ENCODE measurements at places on chromosomes 5 and 9.

- DNase-seq = no peak
Measured at GRCh38 chr9:121896545-121896943, 196.6 kb downstream of the TTLL11 start.

DNA sequence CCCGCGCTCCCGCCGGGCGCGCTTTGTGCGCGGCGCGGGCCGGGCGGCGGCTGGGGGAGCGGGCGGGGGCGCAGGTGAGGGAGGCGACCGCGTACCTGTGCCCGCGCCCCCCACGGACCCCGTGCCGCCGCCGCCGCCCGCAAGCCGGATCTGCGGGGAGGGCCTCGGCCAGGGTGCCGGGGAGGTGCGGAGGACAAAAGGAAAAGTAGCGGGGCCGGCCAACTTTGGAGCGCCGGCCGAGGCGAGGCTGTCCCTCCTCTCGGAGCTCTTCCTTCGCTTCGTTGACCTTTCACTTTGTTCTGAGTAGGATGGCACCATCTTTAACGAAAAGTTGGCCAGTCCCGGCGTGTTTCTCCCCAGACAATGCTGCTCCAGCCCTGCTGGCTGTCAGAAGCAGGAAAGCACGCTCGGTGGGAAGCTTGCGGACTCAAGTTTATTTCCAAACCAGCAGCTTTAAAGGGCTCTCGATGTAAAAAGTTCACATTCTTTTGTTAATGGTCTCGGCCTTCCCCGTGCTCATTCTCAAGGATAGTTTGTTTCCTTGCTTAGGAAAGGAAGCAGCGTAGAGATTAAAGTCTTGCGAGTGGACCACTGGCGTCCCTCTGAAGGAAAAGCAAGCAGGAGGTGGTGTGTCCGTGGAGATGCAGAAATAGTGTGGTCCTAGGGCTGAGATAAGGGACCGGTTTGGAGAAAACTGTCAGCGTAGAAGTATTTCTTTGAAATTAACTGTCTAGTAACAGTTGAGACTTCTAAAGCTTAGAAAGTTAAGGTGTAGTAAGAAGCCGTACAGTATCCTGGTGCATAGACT is 639 bp downstream of the EHMT1 start:
- peak; percentile 37 for DNase-seq

- DNase-seq = no peak
Measured at GRCh38 chr5:149770236-149770635, 40.1 kb downstream of the PPARGC1B start.

DNA sequence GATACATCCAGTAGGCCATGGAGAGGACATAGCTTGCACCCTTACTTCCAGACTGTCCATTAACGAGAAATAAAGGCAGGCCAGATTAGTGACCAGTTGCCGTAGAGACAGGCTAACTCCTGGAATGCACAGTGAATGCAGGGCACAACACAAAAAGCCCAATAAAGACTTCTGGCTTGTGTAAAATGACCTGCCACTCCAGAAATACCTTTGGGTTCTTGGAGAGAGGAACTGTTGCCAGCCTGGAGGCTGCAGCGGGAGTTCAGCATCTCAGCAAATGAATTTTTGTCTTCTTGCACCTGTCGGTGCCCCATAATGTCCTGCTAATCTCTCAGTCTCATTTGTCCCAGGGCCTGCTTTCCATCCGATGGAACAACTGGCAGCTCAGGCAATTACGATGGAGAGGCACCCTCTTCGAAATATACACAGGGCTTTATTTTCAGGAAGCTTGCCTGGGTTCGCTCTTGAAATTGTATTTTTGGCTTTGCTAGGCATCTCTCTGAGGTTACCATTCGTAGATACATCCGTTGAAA is 538.8 kb upstream of the ZNF462 start:
- DNase-seq = no peak

DNA sequence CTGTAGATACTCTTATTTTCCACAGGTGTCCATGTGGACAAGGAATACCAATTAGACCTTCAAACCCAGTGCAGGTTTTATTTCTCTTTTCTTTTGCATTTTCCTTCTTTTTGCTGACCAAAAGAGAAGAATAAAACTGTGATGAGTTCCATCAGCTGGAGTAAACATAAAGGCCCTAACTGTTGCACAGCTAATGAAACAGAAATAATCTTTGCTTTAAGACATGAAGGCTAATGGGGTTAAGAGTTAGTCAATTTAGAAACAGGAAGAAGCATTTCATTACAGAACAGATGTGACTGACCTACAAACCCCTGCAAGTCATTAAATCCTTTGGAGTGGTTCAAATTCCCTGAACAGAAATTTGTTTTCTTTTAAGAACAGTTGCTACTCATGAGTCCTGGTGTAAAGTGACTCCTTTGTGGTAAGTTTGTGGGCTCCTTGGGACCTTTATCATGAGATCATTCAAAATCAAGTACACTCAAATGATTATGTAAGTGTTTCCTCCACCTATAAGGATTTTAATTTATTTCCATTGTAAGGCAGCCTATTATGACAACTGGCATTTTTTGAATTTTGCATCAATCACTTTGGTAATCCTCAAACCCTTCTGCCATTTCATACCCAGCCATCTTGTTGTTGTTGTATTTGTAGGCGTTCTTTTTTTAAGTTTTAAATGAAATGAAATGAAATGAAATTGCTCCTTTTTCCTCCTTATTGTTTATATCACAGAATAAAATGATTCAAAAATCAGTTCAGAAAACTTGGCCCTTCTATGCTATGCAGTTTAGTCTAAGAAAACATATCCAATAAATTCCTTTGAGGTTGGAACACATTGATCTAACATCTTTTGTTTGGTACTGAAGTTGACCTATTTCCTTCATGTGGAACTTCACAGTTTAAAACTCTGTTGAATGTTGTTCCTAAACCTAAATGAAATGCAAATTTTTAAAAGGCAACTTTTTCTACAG is 1.3 kb downstream of the MINAR2 start:
- no peak for DNase-seq

- no peak for DNase-seq
Measured at GRCh38 chr9:22005021-22005701, 3.9 kb downstream of the CDKN2B start.

DNA sequence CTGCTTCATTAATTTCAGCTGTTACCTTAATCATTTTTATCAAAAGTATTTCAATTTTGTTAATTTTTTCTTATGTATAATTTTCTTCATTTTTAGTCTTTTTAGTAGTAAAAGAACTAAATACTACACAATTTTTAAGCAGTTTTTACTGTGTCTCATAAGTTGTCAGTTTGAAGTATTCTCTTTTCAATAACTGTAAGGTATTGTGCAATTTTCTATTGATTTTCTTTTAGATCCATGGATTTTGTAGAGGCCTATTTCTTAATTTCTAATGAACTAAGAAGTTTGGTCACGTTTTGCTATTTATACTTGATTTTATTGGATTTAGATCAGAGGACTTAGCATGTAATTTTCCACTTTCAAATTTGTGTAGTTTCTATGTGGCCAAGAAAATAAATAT is 207.7 kb upstream of the PRR16 start:
- no peak for DNase-seq

DNA sequence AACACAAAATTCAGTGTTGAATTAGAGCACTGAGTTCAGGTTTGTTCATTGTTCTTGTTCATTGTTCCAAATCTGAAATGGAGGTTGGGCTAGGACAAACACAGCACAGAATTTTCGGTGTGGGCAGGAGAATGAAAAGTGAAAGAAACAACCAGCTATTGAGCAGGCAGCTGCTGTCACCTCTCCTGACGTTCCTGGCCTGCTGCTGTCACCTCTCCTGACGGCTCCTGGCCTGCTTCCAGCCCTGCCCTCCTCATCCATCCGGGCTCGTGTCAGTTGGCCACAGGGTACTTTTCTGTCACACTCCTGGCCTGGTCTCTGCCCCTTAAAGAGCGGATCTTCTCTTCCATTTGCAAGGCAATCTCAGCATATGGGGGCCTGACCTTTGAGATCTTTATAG is 45.2 kb upstream of the CKMT2 start:
- DNase-seq = no peak

GRCh38 chr9:124480621-124480981 is 26.6 kb downstream of the NR5A1 start:
- no peak for DNase-seq

GRCh38 chr5:72556351-72557166 is 49.3 kb upstream of the ZNF366 start:
- peak; percentile 35 for DNase-seq

GRCh38 chr5:14660833-14661232 is 3.7 kb upstream of the OTULIN start:
- no peak for DNase-seq

GRCh38 chr9:123127512-123128075 is 94.1 kb downstream of the GPR21 start:
- DNase-seq = no peak

- no peak for DNase-seq
Measured at GRCh38 chr9:116984111-116984510, 297.0 kb downstream of the TRIM32 start.

DNA sequence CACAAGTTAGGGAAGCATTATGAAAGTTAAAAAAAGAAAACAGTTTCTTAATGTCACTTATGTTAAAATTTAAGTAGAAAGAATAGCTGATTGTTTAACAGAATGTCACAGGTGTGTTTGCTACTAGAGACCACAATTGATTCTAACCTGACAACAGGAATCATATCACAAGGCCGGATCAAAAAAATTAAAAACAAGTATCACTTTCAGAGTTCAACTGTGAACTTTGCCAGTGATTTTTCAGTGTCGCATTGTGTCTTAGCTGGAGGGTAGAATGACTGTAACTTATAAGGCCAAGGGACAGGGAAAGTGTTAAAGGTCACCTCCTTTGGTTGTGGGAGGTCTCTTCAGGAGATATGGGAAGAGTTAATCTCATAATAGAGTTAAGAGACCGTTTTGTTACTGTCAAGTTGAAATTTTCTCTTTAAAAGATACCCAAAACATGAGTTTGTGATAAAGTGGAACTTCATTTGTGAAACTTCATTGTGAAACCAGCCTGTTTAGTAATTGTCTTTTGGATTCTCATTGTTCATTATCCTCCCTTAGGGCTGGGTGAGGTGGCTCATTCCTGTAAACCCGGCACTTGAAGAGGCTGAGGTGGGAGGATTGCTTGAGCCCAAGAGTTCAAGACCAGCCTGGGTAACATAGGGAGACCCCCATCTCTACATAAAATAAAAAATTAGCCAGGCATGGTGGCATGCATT is 40.9 kb downstream of the CPEB4 start:
- no peak for DNase-seq

DNA sequence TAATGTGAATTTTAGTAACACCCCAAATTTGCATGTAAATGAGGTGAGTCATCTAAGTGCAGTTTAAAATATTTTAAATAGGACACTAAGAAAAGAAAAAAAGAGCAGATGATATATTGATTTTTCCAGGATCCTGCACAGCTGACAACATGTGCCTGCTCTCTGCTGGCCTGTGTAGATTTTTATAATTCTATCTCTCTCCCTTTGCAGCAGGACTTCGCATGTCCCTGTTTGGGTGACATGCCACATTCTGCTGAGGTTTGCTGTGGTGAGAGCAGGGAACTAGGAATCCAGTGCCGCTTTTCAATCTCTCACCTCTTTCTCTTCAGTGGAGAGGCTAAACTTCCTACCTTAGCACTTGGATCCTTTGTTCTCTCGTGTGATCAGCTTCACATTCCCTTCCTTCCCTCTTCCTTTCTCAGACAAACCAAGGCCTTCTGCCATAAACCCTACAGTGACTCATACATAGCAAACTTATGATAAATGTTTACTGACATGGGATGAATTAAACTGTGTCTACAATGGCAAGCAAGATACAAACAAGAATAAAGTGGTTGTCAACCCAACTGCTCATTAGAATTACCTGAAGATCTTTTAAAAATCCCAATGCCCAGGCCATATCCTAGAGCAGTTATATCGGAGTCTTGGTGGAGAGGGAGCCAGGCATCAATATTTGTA is 198.8 kb upstream of the EFNA5 start:
- no peak for DNase-seq

DNA sequence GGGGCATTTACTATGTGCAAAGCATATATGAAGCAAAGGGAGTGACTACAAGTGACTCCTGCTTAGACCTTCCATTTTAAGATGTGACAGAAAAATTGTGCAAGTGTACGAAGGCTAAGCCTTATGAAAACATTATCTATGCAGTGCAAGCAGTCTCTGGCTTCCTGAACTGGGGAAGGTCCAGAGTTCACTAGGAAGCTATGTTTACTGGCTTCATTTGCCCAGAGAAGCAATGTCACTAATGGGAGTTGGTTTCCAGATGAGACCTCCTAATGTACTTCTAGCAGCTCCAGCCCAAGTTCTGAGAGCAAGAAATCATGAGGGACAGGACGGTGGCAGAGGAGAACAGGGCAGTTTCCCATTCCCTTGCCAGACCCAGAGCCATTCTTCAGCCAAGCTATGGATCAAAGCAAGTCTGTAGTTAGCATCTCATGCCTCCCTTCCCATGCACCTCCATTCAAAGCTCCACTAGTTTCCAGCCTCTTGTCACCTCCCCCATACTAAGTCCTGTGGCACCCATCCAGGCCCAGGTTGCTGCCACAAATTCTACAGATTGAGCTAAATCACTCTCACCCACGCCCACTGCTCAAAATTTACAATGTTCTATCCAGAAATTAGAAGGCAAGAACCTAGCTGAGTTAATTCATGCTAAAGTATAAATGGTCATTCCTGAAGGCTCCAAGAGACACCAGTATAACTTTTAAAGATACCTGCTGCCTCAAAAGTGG is 21.8 kb downstream of the MCTP1 start:
- DNase-seq = no peak

DNA sequence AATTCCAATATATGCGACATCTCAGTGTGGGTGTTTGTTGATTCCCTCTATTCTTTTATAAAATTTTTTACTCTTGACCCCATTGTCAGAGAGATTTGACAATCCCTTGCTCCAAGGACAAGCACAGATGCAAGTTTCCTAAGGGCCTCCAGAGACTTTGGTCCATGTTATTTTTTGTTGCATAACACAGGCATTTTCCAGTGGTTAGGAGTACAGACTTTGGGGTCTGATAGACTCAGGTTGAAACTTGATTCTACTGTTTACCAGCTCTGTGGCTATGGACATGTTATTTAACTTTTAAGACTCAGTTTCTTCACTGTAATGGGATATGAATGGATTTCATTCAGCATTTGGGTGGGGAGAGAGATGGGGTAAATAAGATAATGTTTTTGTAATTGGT is 361.3 kb downstream of the ENC1 start:
- no peak for DNase-seq

- no peak for DNase-seq
Measured at GRCh38 chr5:59766427-59767210, 126.9 kb downstream of the PDE4D start.

- DNase-seq = no peak
Measured at GRCh38 chr5:135534609-135535419, 950 bp downstream of the NEUROG1 start.

GRCh38 chr5:16735101-16736060 is 118.6 kb upstream of the RETREG1 start:
- DNase-seq = no peak

GRCh38 chr9:14500705-14501104 is 186.8 kb upstream of the NFIB start:
- no peak for DNase-seq

All from stimulated activated naive CD8-positive, alpha-beta T cell treated with anti-CD3 and anti-CD28 coated beads, Interleukin-15, amount 100 ng/mL, for 72 hours (primary cell).